CD4-positive, alpha-beta T cell treated with Interleukin-21 for 1 hour (primary cell): ENCODE measurements at places on chromosomes 2 and 18.

- DNase-seq: no peak
Observed at GRCh38 chr2:205056151-205056561, 510.9 kb downstream of the PARD3B start.

DNA sequence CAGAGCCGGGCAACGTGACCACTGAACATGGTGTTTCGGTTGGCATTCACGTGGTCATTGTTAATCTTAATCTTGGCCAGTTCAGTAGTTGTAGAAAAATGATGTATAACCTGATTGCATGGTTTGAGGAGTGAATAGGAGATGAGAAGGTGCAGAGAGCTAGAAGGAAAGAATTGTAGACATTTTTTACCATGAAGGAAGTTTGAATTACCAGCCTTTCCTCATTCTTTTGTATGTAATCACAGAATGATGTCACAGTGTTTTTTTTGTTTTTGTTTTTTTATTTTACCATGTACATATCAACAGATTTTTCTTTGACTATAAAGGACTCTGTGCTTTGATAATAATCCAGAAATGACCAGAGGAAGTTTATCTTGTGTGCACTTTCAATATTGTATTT is 126.3 kb downstream of the LTBP1 start:
- DNase-seq: no peak

DNA sequence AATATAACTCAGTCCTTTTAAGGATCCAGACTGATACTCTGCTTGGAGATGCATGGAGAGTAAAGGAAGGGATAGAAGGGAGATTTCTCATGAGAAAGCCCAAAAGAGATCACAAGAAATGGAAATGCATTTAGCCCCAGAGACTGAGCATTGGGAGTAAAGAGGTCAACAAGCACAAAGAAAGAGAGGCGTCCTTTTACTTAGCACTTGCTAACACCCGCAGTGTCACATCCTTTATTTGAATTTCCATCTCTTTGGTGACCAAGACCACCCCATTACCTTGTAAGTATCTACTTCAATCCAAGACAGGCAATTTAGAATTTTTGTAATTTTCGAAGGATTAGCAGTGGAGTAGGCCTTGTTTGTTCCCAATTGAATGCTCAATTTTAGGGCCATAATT is 111.8 kb upstream of the DCC start:
- DNase-seq: no peak

- DNase-seq: no peak
Observed at GRCh38 chr2:219386532-219387280, 1.0 kb downstream of the DNPEP start.

DNA sequence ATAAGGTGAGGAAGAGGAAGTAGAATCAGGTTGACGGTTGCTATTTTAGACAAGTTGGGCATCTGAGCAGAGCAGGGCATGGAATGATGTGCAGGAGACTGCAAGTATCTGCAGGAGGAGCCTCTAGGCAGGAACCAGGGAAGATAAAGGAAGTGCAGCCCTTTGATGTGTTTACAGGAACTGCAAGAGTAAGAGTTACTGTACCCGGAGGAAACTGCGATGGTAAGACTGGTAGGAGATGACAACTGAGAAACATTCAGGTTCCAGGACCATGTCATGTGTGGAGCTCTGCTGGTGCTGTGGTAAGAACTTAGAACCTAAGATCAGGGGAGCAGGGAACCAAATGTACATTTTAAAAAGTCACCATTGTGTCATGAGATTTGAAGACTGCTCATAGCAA is 134.3 kb upstream of the STON1 start:
- DNase-seq: peak; percentile 25

DNA sequence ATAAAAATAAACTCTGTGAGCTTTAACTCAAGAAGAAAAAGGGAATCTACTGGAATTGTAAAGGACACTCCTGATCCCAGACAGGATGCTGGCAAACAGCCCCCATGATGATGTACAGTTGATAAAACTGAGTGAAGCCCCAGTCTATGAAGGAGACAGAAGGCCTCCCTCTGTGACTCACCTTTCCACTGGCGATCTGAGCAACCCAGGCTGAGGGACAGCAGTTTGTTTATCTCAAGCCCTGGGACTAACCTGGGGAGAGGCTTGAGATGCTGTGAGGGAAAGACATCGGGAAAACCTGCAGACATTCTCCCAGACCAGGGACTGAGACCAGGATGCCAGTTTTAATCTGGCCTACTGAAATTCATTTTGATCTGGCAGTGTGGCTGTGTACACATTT is 104.5 kb upstream of the CDH2 start:
- DNase-seq: no peak

- no peak for DNase-seq
Observed at GRCh38 chr2:12402440-12403139, 314.1 kb upstream of the TRIB2 start.

DNA sequence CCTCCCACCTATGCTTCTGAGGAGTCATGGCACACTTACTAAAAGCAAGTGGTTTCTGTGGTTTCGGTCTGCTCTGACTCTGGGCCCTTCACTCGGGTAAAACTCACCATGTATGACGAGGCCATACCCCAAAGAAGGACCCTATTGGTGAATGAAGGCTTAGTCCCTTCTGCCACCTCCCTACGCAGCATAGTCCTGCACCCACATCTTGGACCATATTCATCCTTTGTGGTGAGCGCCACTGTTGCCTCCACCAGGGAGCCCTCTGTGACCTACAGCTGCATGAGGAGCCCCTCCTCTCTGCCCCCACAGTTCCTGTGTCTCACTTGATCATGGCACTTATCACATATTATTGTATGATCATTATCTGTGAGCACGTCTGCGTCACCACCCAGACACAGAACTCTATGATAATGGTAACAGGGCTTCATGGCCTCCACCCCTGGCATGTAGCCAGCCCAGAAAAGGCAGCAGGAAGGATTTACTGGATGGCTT is 113.3 kb downstream of the TFCP2L1 start:
- DNase-seq: no peak

DNA sequence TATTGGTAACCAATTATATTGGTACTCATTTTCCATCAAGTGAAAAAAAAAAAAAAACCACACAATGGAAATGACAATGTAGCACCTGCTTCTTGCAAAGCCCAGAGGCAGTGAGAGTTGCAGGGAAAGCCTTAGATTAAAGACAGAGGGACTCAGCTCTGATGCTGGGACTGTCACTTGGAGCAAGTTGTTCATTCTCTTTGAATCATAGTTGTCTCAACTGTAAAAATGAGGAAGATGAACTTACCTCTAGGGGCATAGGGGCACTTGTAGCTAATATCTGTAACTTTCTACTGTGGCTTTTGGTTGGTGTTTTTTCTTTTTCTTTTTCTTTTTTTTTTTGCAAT is 81.4 kb upstream of the LPIN2 start:
- DNase-seq: no peak

- no peak for DNase-seq
Observed at GRCh38 chr2:71608441-71608840, 155.1 kb downstream of the DYSF start.

- no peak for DNase-seq
Observed at GRCh38 chr2:21773168-21773567, 649.4 kb downstream of the TDRD15 start.

DNA sequence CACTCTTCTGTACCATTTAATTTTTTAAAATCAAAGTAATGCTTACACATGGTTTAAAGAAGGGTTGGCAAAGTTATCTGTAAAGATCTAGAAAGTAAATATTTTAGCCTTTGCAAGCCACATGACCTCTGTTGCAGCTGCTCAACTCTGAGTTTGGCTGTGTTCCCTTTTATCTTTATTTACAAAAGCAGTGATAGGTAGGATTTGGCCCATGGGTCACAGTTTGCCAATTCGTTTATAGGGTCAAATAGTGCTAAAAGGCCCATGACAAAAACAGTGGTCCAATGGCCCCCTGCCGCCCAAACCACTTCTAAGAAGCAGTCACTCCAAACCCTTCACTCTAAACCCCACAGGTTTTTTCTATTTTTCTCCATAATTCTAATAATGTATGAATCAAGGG is 124.8 kb downstream of the PARD3B start:
- DNase-seq: no peak

DNA sequence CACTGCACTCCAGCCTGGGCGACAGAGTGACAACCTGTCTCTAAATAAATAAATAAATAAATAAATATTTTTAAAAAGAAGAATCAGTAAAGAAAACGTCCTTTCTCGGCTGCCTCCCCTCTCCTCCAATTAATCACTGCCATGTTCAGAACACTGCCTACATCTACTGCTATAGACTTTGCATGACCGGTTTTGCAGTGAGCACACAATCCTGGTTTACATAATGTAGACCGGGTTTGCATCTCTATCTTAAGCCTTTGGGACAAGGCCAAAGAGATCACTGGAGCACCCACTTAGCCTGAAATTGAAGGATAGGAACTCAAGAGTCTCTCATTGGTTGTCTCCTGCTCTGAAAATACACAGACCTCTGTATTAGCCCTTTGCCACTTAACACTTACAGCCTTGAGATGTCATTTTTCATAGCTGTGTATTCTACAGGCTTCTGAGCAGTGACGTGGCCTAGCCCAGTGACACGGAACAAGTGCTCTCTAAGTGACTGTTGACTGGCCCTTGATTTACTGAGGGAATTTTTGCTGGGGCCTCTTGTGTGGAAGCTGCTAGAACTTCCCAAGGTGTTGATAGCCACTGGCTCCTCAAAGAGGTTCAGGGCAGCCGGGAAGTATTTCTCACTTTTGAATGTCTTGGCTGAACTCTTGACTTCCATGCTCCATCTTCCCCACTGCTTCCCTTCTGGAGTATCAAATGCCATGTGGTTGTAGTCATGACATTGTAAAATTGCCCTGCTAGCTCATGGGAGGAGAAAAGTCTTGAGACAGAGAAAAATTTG is 45.3 kb upstream of the CCBE1 start:
- no peak for DNase-seq

DNA sequence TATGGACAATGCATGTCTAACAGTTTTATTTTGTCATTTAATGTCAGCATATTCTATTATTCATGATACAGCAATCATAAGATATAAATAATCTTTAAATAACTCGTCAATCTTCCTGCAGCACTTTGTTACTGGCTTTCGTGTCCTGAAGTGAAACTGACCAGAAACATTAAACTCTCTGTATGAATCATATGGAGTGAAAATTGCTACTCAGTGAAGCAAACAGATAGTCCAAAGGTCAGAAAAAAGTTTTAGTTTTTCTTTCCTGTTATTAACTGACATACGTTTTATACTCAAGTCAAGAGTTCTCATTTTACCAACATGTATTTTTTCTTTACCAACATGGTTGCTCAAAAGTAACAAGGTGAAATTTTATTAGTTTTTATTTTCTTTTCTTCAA is 106.8 kb upstream of the GALNT5 start:
- no peak for DNase-seq

GRCh38 chr2:233546101-233546500 is 20.5 kb downstream of the USP40 start:
- DNase-seq: no peak
